Muscle of arm (tissue), 14 donors: ENCODE measurements at places on chromosomes 16 and 17. TPM values are rescaled to one million over a fixed set of nuclear protein-coding genes. Genes with fewer than 3 reads are reported as not detected.

Gene TP53TG3C
- not detected for polyA plus RNA-seq

Gene CRAMP1
- 14.2 TPM for polyA plus RNA-seq

Gene NT5M
- polyA plus RNA-seq = 5.0 TPM

Gene SLC35G3
- not detected for polyA plus RNA-seq

DNA sequence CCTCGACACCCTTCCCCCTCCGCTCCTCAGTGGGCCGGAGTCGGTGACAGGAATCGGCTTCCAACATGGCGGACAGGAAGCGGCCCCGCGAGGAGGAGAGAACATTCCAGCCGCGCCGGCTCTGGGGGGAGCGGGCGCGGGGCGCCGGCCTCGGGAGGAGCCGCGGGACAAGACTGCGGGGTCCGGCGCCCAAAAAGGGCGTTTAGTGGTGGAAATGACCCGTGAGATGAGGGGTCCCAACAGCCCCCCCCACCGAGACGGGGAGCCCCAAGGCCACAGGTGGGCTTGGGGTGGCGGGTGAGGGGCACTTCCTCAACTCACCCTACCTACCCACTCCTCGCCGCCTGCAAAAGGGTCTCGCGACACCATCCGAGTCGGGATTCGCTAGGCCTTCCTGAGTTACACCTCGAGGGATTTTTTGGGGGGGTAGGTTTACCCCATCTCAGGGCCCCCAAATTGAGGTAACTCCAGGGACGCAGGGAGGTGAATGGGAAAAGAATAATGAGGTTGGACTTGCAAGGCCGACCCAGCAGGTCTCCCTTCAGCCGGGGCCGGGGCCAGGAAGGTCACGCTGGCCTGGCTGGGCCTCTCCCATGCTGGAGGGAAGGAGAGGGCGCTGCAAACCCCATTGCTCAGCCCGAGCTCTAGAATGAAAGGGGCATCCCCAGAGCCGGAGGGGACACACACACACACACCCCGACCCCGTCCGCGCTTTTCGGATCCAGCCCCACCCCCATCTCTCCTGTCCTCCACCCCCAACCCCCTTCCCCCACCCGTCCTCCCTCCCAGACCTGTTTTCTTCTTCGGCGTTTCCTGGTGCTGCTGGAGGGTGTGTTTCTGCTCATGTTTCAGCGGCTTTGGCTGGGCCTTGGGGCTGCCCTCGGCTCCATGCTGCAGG lies 707 bp downstream of the NUFIP2 start:
- peak; percentile 42 for DNase-seq

DNA sequence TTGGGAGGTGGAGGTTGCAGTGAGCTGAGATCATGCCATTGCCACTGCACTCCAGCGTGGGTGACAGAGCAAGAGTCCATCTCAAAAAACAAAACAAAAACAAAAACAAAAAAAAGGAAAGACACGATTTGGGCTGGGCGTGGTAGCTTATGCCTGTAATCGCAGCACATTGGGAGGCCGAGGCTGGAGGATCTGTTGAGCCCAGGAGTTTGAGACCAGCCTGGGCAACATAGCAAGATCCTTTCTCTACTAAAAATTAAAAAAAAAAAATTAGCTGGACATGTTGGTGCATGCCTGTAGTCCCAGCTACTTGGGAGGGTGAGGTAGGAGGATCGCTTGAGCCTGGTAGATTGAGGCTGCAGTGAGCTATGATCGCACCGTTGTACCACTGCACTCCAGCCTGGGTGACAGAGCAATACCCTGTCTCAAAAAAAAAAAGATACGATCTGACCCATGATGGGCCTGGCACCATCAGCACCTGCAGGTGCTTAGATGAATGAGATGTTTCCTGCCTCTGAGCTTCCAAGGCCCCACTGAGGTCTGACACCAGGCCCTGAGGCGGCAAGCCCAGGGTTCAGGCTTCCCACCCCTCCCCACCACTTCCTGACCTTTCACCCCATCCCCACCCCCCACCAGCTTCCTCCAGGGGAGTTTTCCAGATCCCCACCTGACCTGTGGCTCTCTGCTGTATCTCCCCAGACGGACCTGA lies 21.7 kb downstream of the ATP2A1 start:
- no peak for DNase-seq

- no peak for DNase-seq
These were observed at the start of gene IL34 for GRCh38 chr16:70646260-70647241. Gene IL34 (plus strand): TSS chr16:70646559. CDS start chr16:70646948, 389 bp downstream.

GRCh38 chr16:9370061-9370491 lies 278.6 kb downstream of the HAPSTR1 start:
- DNase-seq = no peak

- DNase-seq = no peak
These were observed 560 bp upstream of the FAM20A start for GRCh38 chr17:68601565-68602288.

DNA sequence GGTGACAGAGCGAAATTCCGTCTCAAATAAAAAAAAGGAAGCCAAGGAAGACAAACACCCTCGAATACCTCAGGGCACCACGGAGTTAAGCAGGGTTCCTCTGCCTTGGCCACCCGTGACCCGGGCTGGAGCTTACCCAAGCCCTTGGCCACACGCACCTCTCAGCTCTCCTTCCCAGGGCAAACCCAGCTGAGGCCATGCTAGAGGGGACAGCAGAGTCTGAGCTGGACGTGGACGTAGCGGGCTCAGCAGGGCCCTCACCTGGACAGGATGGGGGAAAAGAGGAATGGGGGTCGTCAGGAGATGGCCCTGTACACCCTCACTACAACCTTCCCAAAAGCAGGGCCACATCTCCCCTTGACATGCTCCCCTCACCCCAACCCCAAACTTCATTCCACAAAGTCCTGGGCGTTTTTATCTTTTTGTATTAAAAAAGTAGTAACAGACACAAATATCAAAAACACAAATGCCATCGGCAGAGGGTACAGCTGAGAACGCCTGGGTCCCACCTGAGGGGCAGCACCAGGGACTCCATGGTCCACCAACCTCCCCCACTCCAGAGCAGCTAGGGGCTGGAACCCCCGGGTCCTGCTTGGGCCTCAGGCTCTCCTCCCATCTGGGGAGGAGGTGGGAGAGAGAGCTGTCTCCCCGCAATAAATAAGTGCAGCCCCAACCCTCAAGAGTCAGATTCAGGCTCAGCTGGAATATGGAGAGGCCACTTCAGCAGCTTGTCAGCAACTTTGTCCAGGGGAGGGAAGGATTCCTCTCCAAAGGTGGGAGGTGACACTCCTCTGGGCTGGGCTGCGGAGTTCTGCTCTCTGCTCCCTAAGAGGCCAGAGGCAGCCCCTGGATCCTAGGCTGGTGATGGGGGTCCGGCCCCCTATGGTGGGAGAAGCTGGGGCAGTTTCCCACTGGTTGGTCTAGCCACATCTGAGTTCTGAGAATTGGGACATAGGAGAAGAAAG lies 11.9 kb downstream of the PER1 start:
- no peak for DNase-seq

DNA sequence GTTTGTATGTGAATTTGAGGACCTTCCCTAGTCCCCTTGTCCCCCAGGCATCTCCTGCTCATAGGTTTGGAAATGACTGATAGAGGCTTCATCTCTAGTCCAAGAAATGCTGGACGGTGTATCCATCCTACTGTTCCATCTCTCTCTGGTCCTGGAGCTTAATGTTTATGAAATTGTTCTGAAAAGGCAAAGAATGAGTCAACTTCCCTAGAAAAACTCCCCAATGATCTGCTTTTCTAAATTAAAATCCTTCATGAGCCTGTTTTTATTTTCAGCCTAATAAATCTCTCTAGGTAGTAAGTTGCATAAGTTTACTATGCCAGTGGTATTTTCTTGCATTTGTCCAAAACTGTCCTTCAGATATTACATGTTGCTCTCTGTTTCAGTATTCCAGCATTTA lies 2.1 kb upstream of the IGSF6 start:
- no peak for DNase-seq

DNA sequence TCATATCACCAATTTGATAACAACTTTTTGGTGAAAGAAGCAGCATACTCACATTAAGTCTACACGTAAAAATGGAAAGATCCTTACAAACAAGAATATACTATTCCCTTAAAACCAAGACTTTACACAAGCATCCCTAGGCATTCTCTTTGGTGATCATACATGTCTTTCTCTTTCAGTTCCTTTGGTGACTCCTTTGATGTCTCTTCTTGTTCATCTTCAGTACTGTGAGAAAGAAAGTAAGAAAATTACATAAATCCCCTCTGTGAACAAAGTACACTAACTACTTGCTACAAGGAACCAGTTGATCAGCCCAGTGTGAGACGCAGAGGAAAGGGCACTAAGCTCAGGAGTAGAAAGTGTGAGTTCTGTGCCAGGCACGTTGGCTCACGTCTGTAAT lies 59.6 kb upstream of the MTMR4 start:
- DNase-seq = no peak

GRCh38 chr16:23650674-23651416 lies 9.6 kb downstream of the DCTN5 start:
- no peak for DNase-seq

DNA sequence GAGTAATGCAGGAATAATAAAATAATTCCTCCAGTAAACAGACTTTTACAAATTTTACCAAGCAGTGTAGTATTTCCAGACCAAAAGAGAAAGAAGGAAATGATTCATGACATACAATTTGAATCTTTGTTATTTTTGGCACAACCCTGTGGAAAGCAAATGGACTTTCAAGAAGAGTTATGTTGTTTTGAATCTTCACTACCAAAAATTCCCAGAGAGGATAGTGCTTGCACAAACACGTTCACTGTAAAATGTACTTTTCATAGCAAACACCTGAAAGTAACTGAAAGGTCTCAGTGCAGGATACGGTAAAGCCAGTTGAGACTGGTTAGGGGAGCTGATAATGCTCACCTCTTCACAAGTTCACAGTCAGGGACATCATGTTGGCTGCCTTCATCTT lies 107.1 kb downstream of the USP22 start:
- DNase-seq = no peak

DNA sequence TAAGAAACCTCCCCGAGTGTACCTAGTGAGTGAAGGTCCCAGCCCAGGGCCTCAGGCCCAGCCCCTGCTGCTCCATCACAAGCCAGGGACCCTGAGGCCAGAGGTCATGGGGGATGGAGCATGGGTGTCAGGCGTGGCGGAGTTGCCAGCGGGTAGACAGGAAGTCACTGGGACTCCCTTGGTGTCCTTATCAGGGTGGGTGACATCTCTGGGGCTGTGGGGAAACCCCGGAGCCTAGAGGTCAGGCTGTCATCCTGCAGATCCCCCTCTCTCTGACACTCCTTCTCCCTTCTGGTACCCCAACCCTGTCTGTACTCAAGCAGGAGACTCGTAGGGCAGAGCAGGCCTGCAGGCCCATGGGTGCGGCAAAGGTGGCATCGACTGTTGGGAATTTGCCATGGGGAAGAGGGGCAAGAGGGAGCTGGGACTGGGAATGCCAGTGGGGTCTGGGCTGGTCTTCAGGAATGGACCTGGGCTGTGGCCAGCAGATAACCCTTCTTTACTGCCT lies 10.8 kb upstream of the ADGRG1 start:
- DNase-seq = no peak

DNA sequence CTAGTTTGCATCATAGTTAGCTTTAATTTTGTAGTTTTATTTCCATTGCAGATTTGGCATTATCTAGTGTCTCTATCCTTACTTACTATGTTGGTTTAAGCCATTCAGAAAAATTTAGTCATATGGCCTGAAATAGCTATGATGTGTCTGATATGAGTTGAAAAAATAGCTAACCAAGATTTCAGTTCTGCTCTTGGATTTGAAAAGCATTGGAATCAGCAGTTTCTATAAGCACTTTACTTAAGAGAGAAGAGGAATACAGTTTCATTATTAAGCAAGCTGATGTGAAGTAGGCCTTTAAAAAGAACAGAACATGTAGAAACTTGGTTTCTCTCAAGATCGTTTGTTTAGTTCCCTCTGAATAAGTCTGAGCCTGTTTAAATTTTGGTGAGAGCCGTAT lies 25.9 kb downstream of the LPCAT2 start:
- DNase-seq = no peak

GRCh38 chr17:17837380-17837821 lies 615 bp upstream of the SREBF1 start:
- peak; percentile 80 for DNase-seq

GRCh38 chr16:57884655-57885133 lies 82.4 kb upstream of the KIFC3 start:
- no peak for DNase-seq

DNA sequence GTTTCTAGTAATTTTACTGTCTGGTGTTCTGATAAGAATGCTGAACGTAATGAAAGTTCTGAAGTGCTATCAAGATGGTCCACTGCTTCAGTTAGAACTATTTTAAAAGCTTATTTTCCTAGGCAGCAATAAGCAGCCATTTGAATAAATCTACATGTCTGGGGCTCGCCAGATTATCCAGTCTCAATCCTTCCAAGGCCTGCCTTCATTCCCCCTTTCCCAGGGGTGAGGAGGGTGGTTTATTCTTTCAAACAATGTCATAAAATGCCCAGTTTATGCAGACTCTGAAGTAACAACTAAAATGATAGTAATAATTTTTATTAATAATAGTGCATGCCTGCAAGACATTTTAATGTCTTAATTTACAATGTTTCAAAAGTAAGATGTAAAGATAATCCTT lies 2.4 kb downstream of the CDH11 start:
- DNase-seq = no peak

GRCh38 chr16:65579050-65579449 lies 457.2 kb upstream of the CDH11 start:
- no peak for DNase-seq
